ENCODE measurements at places on chromosomes 7 and 10.

DNA sequence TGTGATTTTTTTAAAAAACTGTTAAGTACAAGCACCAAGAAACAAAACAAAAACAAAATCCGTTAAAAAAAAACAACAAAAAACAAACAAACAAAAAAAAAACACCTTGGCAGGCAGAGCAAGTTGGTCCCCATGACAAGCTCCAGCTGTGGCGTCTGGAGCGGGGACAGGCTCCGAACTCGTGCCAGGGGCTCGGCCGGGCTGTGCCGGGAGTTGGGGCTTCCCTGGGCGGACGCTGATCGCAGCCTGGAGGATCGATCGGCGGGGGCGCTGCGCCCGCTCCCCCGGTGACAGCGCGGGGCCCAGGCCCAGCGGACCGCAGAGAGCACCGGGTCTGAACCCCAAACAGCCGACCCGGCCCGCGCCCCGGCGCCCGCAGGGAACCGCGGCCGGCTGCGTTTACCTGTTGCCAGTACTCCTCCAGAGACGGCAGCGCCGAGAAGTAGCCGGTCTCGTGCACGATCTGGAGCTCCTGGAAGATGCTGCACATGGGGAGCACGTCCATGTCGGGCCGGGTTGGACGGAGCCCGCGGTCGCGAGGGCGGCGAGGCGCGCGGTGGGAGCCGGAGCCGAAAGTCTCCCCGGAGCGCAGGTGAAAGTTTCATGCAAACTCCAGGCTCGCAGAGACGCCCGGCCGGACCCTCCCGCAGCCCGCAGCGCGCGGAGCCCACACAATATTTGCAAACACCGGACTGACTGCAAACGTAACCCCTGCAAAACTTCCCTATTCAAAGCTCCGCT lies at the start of gene KLF6:
Gene KLF6 (minus strand): TSS at position 700 of the 741 bp plus-strand sequence. CDS start 195 bp downstream, at position 505.
- DNase-seq: no peak

DNA sequence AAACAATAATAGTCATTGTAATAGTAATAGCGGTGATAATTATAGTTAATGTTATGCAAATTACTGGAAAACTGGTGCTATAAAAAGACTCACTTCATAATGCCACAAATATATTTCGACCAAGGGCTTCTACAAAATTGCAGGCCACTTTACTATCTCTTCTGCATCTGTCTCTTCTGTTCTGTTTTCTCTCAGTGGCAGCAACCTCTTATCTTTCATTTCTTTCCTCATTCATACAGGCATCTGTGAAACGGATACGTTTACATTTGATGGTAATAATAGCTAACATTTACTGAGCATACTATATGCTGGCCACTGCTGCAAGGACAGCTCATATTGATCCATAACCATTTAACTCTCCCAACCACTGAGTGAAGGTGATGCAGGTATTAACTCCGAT lies 537.4 kb upstream of the PFKP start:
- no peak for DNase-seq

GRCh38 chr10:133141144-133141957 lies 18.7 kb upstream of the KNDC1 start:
- no peak for DNase-seq

GRCh38 chr10:130364631-130365411 lies 228.6 kb downstream of the GLRX3 start:
- DNase-seq: no peak

DNA sequence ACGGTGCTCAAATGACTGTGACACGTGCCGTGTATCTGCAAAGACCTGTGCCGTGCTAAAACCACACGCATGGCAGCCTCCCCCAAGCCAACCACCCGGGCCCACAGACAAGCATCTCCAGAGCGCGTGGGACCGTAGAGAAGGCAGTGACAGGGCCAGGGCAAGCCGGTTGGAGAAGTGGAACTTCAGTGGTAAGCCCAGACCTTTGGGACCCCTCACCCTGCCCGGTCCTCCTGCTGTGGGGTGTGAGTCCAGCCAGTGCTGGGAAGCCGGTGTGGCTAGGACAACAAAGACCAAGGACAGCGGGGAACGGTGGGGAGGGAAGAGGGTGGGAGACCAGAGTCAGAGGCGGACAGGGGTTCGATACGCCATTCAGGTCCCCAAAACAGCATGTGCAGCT lies 476.2 kb downstream of the DNAJB6 start:
- no peak for DNase-seq

GRCh38 chr10:67665491-67665890 lies 30.5 kb downstream of the CTNNA3 start:
- DNase-seq: no peak

DNA sequence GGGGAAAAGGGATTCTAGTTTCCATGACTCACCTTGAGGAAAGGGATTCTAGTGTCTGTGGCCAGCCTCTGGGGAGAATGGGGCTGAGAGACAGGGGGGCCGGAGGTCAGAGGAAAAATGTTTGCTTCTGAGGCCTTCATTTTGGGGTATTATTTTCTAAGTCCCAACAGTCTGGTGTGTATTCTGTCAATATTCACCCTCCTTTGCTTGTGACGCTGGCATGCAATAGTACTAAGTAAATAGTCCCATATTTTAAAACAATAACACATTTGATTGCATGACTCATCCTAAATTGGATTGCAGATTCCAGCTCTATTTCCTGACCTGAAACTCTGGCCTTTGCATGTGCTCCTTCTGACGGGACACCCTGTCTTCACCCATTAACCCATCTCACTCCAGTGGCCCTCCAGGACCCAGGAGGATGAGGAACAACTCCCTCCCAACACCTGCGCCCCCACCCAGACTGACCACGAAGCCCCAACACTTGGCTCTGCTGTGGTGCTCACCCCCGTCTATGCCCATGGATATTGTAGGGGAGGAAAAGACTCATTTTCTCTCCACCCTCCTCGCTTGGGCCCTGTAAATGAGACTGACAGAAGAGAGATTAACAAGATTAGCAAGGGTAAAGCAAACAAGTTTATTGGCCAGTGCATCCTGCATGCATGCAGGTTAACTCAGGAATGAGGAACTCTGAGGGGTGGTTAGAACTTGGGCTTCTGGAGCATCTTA lies 495.6 kb upstream of the KLF6 start:
- no peak for DNase-seq

GRCh38 chr7:158414486-158414961 lies 173.1 kb downstream of the PTPRN2 start:
- DNase-seq: no peak

DNA sequence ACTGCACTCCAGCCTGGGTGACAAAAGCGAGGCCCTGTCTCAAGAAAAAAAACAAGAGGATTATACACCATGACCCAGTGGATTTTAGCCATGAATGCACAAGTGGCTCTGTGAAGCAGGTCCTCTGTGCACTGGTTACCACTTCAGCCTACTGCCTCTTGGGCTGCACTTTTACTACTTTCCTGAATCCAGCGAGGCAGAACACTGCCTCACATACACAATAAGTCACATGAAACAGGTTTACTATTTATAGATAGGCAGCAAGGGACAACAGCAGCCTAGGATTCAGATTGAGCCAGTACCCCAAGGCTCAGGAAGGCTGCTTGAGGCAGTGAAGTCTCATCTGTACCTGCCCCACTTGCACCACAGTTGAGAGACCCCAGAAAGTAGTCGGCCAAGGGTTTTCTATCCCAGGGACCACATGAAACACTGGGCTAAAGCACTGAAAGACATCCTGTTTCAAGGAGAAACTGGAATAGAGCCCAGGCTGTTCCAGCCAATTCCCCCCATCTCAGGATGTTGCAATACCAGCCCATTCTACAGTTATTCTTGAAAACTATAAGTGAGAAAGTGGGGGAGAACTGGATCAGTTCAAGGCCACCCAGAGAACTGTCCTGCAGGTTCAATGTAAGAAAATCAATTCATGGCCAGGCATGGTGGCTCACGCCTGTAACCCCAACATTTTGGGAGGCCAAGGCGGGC lies 10.3 kb upstream of the OGDH start:
- DNase-seq: no peak

GRCh38 chr7:30927559-30927958 lies 15.9 kb downstream of the AQP1 start:
- no peak for DNase-seq

- no peak for DNase-seq
These were observed 2.5 kb downstream of the HPSE2 start for GRCh38 chr10:99233000-99233688.

- peak; percentile 23 for DNase-seq
These were observed 175.1 kb downstream of the SEPTIN7 start for GRCh38 chr7:35975851-35976454.

DNA sequence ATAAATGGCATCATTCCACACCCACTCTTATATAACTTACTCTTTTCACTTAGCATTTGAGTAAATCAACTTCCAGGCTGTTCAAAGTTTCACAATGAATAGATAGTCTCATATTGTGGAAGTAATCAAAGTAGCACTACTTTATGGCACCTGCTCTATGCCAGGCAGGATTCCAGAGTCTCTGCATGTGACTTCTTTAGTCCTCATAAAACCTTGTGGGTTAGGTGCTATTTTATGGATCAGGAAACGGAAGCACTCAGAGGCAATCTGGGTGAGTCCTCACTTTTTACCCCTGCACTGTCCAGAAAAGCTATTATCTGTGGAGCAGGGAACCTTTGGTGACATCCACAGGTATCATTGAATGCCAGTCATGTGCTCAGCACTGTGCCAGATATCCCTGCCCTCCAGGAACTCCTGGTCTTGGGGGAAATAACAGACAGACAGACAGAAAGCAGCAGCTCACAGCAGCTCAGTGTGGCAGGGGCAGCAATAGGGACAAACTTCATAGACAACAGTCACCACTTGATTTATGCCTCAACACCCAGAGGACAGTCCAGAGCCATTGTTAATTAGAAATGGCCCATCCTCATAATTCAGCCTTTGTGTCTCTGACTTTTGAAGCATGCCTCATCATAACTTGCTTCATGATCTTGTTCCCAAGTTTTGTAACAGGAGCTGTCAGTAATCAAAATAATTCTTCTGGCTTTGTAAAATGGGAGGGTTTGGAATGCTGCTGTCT lies 160.6 kb downstream of the SEC23IP start:
- no peak for DNase-seq

- no peak for DNase-seq
These were observed 7.1 kb downstream of the CAMK2G start for GRCh38 chr10:73867126-73867807.

DNA sequence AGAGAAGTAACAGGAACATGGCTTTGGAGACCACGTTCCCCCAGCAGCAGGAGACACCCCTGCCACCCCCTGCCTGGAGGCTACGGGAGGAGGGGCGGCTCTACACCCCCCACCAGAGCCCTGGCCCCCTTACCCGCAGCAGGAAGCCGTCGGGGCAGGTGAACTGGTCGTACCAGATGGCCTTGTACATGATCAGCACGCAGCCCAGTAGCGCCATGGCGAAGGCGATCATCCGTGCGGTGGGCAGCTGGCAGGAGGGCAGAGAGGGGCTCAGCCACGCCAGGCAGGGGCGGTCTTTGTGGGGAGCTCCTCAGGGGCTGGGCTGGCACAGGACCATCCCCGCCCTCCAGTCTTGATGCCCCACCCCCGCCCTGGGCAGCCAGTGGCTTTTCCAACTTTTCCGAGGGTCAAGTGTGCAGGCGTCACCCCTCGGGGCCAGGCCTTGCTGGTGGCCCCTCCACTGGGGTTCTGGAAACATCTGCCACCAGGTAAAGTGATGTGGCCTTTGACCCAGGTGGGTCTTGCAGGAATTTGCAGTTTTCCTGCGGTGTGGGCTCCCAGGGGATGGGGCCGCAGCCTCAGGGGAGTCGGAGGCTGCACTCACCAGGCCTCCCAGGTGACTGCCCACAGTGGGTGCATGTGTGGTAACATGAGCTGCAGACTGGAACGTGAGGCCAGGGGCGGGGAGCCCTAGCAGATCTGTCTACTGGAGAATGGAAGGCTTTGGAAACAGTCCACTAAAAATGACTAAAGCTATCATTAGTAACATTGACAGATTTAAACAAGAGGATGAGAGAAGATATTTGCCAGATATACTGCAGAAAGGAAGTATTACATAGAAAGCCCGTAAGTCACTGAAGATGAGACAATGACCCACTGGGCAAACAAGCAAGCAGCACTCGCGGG lies 9.7 kb downstream of the CALY start:
- no peak for DNase-seq

GRCh38 chr7:43851805-43852204 lies 17.5 kb downstream of the MRPS24 start:
- DNase-seq: no peak

GRCh38 chr7:44173911-44174693 lies 15.1 kb downstream of the GCK start:
- no peak for DNase-seq

- no peak for DNase-seq
These were observed 8.3 kb downstream of the SLC13A4 start for GRCh38 chr7:135719688-135720087.

DNA sequence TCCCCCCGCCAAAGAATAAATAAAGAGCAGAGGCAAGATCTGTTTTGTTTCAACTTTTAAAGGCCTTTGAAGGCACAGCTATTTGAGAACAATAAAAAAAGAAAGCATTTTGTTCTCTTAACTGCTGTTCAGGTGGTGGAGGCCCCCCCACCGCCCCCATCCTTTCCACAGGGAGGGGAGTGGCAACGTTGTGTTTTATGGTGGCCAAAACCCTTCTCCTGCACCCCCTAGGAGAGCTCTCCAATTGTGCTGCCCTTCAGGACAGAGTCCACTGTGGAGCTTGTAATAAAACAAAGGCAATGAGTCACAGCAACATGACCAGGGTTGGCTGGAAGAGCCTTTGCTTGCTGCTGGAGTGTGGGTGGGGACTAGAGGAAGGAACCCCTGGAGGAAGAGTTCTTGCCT lies 987.9 kb downstream of the KCNMA1 start:
- no peak for DNase-seq

DNA sequence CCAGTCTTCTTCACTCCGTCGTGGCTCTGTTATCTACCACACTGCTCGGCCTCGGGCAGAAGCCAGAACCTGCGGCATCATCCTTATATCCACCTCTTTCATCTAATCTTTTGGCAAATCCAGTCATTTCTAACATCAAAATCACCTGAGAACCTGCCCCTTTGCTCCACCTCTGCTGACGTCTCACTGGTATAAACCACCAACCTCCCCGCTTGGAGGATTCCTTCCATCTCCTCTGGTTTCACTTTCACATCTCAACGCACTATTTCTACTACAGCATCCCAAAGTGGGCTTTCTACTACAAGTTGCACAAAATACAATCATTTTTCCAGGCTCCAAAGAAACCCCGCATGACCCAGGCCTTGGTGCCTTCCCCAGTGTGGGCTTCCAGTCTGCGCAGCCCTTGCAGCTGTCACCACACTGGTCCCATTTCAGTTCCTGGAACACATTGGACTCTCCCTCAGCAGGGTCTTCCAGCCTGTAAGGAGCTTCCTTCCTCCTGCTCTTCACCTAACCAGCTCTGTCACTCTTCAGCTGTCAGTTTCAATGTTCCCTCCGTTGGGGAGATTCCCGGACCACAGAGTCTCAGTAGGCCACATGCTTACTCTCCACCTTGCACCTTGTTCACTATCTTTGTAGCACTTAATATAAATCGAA lies 85.0 kb downstream of the PRKCQ start:
- no peak for DNase-seq

- no peak for DNase-seq
These were observed 275.1 kb downstream of the DOCK4 start for GRCh38 chr7:111931016-111931517.
